ENCODE measurements at places on chromosomes 13 and 19.

GRCh38 chr19:11284515-11284914 lies 11.4 kb upstream of the TSPAN16 start:
- no peak for DNase-seq

DNA sequence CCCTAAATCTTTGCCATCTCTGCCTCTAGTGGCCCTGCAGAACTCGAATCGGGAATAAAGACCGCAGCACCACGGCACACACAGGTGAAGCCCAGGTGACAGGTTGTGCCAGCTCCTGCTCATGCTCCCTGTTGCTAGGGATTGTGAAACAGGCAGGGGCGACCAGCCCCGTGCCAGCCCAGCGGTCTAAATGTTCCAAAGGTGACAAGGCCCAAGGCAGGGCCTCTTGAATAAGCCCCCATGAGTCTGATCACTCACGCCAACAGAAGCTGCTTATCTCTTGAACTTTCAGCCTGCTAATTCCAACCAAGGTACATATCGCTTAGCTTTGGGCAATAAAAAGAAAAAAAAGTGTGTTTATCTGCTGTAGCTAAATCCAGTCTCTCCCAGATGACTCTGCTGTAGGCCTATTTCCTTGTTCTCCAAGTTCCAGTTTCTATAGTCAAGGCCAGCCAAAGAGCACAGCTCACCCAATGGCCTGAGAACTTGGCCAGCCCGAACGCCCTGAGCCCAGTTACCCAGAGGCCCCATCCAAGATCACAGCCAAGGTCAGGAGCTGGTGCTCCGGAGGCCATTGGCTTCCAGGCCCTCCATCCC lies 191.1 kb upstream of the GPR12 start:
- DNase-seq = no peak

GRCh38 chr13:73938372-73939070 lies 195.7 kb downstream of the KLF12 start:
- peak; percentile 93 for DNase-seq

- no peak for DNase-seq
These were observed 1.5 kb upstream of the SPART start for GRCh38 chr13:36347531-36348210.

GRCh38 chr13:30600496-30600895 lies 17.2 kb upstream of the USPL1 start:
- no peak for DNase-seq

DNA sequence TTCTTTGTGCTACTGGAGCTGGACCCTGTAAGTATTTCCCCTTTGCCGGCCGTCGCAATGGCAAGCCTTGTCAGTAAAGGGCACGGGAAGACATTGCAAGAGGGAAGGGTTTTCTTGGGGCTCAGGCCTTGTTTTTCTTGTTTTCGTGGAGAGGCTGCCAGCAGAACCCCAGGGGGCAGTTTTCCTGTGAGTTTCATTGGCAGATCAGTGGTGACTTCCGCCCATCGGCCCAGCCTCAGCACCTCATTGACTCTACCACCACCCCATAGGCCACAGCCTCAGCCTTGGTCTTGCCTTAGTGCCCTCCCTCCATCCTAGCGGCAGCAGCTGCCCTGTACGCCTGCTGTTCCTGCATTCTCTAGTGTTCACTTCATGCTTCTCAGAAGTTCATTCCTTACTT lies 61.5 kb downstream of the GJA3 start:
- DNase-seq = no peak

- DNase-seq = no peak
These were observed 12.4 kb downstream of the PRR36 start for GRCh38 chr19:7861619-7862412.

DNA sequence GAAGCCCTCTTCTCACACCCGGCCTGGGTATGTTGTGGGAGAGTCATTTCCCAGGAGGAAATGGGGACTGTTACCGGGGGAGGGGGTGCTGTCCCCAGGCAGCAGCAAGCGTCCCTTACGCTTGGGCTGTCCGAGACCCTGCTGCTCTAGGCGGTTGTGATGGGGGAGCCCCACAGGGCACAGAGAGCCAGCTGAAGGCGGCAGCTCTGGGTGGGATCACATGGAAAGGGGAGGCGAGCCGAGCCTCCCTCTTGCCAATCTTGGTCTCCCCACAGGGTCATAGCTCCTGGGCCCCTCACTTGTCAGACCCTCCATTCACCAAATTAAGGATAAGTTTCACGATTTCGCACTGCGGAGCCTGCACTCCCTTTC lies 22.0 kb downstream of the EPN1 start:
- no peak for DNase-seq

- peak; percentile 63 for DNase-seq
These were observed 4.0 kb downstream of the PIK3R2 start for GRCh38 chr19:18156841-18157464.

- peak; percentile 35 for DNase-seq
These were observed 751 bp downstream of the ZNF584 start for GRCh38 chr19:58409010-58409790.

DNA sequence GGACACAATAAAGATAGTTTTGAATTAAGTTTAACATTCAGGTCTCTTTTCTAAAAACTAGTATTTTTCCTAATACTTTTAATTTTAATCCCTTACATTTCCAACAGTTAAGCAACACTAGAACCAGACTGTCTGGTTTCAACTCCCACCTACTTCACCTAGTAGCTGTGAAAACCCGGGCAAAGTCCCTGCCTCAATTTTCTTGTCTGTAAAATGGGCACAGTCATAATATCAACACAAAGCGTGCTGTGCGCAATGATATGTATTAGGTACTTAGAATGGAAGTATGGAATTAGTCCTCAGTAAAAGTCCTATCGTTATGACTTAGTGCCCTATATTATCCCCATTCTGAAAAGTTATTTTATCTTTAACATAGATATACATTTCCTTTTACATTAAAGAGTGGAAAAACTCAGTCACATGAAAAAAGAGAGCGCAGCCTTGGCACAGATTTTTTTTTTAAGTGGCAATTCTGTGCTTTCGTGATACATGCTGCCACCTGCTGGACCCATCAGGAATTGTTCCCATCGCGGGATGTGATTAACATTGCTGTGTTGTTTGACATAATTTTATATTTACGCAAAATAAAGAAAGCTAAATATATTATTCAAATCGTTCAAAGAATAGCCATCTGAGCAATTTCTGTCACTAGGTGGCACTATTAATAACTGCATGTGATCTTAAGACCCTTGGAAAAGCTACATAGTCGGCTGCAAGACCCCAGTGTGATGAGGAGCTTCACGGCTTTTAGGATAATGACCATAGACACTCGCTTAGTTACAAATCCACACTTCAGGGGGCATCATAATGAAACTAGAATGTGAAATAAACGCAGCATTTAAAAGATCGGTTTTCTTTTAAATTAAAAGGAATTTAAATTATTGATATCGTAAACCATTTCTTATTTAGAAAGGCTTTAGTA lies 59.9 kb downstream of the LIG4 start:
- DNase-seq = peak; percentile 28

DNA sequence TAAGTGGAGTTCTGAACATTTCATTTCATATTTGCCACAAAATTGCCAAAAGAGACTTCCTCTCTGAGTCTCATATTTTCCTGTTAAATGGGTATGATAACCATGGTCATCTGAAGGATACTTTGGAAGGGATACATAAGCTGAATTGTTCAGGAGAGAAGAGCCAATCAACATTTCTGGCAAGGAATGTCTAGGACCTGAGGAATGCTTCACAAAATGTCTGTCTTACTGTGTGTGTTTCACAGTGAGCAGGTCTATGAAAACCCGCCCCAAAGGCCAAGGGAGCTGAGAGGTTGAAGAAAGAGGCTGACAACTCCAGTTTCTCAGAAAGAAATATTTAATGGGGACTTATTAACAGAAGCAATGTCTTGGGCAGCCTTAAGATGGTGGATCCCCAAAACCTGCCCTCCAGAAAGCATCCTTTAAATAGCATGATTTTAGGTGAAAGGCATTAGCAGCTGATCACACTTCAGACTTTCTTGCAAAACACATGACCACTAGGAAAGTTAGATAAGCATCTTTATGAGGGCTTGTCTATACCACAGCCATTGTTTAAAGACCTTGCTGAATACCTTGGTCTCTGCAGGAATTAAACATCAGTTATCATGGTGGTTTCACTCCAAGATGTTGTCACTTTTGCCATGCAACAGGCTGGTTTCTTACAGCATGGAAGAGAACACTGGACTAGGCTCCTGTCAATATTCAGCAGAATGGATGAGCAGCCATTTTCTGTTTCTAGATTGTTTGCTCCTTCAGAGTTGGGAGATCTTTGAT lies 78.9 kb downstream of the TNFSF11 start:
- no peak for DNase-seq

- no peak for DNase-seq
These were observed 171.3 kb downstream of the CACNA1A start for GRCh38 chr19:13334801-13335481.

- no peak for DNase-seq
These were observed 86.9 kb downstream of the TBC1D4 start for GRCh38 chr13:75395066-75395465.

DNA sequence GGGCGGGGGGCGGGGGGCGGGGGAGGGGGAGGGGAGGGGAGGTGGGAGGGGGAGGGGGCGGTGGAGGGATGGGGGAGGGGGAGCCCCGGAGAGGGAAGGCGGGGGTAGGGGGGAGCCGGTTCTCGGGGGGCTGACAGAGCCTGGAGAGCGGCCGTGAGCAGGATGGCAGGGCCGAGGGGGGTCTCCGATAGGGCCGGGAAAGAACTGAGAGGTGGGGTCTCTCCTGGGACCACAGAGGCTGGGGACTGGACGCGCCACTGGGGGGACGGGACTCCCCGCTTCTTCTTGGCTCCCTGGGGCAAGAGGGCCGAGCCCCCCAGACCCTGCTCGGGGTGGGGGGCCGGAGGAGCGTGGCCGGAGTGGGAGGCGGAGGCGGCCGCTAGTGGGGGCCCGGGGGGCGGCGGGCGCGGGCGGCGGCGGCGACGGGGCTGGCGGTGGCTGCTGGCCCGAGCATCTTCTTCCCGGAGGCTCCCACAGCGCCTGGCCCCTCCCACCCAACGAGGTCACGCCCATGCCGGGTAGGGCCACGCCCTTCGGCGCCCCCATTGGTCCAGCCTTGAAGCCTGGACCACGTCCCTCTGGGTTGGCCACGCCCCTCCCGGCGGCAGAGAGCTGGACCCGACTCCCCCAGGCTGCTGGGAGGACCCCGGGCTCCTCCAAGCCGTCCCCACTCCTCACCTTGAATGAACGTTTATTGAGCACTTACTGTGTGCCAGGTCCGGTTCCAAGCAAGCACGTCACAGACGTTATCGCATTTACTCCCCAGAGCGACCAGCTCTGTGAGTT lies at the start of gene NOVA2:
TSS of gene NOVA2 (minus strand) at position 313 of the 786 bp plus-strand sequence. CDS start 514 bp downstream, outside the sequence.
- peak; percentile 64 for DNase-seq

GRCh38 chr13:110199046-110199831 lies 107.7 kb downstream of the COL4A1 start:
- DNase-seq = no peak

GRCh38 chr19:294341-294945 lies 3.2 kb upstream of the PLPP2 start:
- no peak for DNase-seq

DNA sequence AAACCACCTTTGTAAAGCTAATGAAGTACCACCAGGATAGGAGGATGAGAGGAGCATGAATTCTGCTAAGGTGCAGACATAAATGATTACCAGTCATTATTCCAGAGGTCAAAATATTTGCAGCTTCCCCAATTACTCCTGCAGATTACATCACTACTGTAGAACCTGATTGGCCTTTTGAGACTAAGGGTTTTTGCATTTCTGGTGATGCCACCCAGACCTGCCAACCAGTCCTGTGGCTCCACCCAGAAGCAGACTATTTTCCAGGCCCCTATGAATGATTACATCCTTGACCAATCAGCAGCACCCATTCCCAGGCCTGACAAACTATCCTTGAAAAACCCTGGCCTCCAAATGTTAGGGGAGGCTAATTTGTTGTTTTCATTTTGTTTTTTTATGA lies 11.2 kb upstream of the KCNC3 start:
- no peak for DNase-seq

- DNase-seq = no peak
These were observed 2.7 kb downstream of the CARM1 start for GRCh38 chr19:10874024-10874423.

DNA sequence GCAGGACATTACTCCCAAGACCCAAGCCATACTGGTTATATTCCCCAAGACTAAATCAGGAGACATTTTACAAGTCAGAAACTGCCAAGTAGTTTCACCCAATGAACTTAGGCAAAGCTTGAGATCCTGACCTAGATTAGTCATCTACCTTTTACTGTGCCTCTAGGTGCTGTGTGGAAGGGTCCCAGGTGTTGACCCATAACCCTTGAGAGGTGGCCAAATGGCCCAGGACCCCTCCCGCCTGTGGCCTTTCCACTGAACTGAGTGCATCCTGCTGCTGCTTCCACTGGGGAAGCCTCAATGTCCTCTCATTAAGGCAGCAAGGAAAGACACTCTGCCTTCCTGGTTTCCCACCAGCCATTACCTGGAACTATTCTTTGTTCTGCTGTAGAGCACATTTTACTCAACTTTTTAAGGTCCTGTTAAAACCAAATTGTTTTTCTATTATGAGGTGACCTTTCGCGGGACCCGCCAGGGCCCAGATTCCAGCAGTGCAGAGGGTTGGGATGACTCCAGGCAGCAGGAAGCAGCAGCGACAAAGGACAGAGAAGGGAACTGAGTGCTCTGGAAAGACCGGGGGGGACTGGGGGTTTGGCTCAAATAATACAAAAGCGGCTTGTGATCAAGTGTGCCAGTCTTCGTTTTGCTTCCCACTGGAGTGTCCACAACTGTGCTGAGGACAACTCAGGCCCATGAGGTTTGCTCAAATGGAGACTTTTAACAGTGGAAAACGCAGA lies 27.1 kb downstream of the ANKRD10 start:
- DNase-seq = no peak

DNA sequence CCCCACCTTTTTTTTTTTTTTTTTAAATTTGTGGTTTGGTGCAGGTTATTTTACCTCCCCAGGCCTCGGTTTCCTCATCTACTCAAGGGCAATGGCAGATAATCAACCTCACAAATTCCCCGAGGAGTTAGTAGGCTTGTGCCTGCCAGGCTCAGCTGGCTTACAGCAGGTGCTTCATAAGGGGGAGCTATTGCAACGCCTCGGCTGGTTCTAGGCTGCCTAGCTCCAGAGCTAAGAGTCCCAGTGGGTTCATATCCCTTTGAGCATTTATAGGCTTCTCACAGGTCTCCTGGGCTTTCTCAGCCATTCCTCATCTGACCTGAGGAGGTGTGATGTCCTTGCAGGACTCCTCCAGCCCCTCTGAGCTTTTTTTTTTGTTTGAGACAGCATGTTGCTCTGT lies 10.6 kb downstream of the BCKDHA start:
- no peak for DNase-seq

DNA sequence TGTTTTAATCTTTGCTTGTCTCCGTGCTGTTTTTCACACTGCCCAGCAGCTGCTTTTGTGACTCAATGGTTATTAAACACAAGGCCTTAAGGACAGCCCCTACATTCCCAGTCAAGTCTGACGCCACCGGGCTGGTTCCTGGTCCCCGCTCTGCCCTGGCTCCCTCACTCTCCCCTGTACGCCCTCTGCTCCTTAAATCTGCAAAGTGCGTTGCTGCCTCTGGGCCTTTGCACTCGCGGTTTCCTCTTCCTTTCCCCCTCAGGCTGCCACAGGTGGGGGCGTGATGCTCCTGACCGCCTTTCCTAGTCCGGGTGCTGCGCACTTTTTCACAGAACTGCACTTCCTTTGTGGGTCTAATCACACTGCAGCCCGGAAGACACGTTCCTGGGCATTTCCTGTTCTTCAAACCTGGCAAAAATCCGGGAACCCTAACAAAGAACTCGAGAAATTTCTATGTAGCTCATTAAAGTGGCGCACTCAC lies 25.6 kb downstream of the NOSIP start:
- no peak for DNase-seq

GRCh38 chr19:40231544-40232424 lies 5.3 kb upstream of the CCNP start:
- no peak for DNase-seq

Data from fibroblast of skin of right biceps (primary cell).